ENCODE measurements at places on chromosomes 12 and 14.
A peak's percentile ranks its signal among the peaks of the same experiment; 100 is the strongest.

GRCh38 chr12:113591480-113591974 lies 119.9 kb upstream of the LHX5 start:
- DNase-seq, result no peak

- no peak for DNase-seq
Observed at GRCh38 chr12:50195832-50196231, 28.7 kb upstream of the CERS5 start.

DNA sequence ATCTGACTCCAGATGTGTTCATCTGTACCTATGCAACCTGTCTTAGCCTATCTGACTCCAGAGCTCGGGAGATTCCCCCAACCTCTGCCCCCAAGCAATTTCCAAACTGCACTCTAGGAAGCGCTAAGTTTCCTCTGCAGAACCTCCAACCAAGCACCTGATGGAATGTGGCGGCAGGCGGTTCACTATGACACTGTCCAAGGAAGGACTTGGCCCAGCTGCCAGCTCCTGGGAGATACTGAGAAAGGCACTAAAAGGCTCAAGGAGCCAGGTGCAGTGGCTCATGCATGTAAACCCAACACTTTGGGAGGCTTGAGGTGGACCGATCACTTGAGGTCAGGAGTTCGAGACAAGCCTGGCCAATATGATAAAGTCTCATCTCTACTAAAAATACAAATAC lies 244.0 kb downstream of the BCL11B start:
- DNase-seq, result no peak

DNA sequence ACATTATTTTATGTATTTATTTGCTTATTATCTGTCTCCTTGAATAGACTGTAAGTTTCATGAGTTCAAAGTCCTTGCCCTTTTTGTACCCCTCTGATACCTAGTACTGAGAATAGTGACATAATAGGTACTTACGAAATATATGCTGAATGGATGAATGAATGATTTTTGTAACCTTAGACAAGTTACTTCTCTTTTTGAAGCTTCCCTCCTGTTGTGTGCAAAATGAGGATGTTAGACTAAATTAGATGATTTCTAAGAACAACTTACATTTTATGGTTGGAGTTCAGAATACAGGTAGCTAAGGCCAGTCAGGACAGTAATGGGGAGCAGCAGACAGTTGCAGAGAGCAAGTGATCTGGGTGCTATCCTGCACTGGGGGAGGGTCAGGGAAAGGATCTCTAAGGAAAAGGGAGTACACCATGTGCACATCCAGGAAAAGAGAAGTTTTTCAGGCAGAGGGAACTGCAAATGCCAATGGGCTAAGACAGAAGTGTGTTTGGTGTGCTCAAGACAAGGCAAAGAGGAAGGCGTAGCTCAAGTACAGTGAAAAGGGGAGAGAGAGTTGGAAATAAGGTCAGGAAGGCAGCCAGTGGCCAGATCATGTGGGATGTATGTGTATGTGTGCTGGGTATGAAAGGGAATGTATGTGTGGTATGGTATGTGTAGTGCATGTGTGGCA lies 59.4 kb upstream of the AMIGO2 start:
- no peak for DNase-seq

- DNase-seq, result no peak
Observed at GRCh38 chr12:64682572-64683277, 72.4 kb downstream of the RASSF3 start.

DNA sequence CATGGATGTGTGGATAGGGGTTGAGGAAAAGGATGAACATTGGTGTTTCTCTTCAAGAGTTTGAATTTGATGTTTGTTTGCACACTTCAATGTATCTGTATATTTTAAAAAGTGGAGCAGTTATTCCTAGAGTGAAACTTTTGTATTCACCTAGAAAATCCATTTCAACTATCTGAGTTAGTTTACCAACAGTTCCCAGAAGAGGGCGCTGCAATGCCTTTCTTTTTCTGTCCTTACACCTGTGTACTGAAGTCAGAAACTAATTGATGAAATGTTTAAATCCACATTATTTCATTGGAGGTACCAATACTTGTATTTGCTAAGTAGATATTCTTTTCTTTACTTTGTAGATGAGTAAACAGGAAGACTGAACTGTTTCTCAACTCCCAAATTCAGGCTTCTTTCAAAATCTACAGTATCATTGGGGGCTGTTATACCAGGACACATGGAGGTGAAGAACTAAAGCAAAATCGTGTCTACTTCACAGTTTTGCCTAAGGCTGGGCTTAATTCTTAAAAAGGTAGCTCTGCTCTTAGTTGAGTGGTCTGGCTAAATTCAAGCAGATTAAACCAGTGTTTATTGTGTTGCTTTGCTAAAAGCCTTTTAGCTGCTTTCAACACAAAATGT lies 26.6 kb upstream of the KLRB1 start:
- peak; percentile 85 for DNase-seq

DNA sequence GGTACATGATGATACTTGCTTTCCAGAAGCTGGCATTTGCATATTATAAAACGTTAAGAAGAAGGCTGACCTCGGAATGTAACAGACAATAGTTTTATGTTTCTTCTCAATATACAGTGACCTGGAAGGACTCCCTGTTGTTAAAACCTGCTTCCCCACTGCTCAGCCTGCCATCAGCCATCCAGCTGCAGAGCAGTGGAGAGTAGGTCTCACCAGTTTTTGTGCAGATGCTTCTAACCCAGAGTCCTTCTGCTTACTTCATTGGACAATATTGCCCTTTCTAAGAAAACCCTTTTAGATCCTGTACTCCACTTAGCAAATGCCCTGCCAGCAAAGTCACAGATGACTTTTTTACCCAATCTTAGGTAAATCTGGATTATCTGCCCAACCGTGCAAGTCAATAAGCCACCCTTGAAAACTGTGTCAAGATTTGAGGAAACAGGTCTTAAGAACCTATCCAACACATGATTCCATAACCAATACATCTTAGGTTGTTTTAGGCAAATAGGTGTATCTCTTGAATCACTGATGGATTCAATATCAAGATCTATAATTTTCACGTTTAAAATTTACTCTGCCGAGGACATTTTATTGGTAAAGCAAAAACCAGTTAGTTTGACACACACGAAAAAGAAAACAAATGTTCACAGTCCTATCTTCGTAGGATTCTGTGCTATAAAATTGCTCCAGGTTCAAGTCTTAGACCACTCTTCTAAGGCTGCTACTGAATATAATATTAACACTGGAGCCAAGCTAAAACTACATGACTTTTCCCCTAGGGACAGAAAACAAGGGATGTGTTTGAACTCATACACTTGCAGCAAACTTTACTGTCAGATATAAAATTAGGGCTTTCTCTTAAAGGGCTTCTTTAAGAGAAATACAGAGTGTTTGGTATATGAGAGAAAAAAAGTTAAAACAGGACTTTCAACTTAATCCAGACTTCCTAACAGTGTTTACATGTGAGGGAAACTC lies 5.7 kb downstream of the PHLDA1 start:
- no peak for DNase-seq

All from CD4-positive, alpha-beta T cell treated with Interleukin-4 for 4 hours (primary cell).